ENCODE measurements at places on chromosomes 16 and 17.

DNA sequence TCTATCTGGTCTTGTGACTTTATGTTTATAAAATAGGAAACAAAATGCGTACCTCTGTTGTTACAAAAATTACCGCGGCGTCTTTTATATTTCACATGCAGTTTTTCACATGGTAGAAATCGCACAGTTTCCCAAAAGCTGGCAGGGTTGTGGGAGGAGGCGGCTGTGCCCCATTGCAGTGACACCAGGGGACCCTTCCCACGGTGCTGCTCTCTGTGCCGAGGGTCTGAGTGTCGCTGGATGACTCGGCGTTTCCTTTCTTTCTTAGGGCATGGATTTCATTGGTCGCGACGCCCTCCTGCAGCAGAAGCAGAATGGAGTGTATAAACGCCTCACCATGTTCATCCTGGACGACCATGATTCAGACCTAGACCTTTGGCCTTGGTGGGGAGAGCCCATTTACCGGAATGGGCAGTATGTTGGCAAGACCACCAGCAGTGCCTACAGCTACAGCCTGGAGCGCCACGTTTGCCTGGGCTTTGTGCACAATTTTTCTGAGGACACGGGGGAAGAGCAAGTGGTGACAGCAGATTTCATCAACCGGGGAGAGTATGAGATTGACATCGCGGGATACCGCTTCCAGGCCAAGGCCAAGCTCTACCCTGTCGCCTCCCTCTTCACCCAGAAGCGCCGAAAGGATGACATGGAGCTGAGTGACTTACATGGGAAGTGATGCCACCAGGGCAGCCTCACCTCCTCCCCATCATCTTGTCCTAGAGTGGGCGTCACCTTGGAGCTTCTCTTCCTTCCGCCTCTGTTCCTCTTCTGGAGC is 17.2 kb upstream of the CLEC18C start:
- DNase-seq = no peak

DNA sequence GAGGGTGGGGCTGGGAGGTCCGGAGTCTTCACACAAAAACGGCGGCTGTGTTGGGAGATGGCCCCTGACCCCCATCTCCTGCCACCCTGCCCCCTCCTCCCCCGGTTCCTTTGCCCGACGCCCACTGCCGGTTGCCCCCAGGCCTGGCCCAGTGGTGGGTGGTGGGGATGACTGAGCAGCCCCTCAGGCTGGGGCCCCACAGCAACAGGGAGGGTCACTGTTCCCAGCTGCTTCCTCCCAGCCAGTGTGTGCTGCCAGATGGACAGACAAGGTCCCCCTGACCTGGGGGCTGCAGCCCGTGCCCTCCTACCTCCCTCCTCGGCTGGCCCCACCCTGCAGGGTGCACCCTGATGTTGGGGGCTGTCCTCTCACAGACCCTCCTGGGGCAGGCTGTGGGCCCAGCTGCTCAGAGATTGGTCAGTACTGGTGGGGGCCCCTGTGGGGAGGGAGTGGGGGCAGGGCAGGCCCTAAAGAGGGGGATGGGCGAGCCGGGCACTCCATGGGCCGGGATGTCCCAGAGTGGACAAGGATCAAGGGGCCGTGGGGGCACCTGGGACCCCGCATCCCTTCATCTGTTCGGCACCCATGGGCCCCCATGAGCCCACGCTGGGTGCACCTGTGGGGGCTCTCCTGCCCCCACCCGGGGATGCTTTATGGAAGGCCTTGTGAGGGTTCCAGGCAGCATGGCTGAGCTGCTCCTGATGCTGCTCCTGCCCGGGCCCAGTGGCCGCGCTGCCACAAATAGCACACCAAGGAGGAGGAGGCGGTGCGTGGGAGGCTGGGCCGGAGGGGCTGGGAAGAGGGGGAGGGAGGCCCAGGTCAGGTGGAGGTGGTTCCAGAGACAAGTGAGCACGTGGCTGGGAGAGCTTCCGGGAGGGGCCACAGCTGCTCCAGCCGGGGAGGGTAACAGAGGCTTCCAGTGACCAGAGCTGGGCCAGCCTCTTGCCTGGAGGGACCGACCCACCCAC is 5.1 kb downstream of the C1QTNF8 start:
- DNase-seq = no peak

DNA sequence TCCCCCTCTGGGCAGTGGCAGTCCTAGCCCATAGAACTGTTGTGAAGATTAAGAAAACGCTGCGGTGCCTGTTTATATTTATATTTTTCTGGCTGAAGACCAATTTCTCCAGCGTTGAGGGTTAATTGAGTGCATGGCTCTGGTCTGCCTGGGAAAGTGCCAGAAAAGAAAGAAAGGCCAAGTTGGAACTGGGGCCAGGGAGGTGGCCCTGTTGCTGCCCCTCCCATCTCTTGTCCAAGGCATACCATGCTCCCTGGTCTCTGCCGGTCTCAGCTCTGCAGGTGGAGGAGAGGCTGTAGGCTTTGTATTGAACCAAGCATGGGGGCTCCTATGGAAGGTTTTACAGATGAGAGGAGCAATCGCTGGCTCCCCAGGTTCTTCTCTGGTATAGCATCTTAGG is 124.7 kb downstream of the MGAT5B start:
- no peak for DNase-seq

DNA sequence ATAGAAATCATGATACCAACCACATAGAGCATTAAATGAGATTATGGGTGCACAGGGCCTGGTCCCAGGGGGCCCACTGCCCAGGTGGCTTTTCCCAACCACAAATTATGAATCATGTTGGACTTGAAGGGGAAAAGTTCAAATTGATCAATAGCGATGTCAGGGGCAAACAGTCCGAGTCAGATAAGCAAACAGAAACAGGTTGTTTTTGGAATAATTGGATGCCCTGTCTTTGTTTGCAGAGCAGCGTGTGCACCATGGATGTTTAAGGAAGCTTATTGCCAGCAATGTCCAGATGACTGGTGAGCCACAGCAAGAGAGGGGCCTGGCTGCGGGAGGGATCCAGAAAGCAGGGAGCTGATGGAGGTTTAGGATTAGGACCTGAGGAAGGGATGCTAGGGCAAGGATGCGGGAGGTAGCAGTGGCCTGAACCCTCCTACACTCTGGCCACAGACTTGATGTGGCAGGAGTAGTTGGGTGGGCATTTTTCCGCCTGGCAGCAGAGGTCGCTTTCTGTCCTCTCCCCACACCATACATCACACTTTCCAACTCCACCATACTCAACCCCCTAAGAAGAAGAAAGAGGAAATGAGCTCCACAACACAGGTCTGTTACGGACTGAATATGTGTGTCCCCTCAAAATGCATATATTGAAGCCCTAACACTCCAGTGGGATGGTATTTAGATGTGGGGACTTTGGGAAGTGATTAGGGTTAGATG is 266.4 kb upstream of the RPL38 start:
- no peak for DNase-seq

DNA sequence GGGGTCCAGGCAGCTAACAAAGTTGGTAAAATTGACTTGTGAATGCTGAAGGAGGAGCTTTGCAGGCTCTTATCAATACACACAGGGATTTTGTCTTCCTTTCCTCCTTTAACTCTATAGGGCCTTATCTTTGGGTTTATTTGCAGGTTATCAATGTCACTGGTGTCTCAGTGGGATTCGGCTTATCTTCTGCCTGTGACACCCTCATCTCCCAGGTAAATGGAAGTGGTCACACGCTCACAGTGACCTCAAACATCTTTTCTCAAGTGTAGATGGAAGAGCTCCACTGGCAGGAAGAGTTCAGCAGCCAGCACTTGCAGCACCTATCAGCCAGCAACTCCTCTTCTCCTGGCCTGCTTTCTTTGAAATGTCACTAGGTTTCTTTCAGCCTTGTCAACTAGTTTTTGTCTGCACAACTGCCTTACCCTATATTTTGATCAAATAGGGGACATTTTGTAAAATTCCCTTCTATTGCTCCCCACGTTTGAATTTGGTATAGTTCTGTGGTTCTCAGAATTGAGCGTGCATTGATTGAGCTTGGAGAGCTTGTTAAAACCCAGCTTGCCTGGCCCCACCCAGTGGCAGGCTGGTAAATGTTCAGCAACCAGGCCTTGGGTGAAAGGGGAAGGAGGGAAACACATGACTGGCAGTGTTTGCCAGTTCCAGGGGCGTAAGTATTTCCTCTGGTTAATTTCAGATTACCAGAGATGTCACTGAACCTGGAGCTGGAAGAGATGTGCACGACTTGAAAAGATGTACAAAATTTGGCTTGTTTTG is 12.8 kb downstream of the SLC47A1 start:
- DNase-seq = no peak

DNA sequence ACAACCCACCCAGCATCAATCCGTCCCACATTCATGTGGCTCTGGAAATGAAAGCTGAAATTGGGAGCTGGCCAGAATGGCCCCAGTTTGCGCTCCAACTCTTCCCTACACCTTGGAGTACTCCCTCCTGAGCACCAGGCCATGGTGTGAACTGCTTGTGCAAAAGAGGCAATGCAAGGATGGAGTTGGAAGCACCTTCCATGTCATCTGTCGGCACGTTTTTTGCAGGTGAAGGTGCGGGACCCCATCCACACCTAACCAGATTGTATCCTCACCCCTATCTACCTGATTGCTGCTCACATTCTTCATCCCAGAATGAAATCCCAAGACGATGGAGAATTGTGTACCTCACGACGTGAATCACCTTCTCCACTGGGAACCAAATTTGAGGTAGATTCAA is 136.6 kb upstream of the WSB1 start:
- DNase-seq = no peak

GRCh38 chr17:82179946-82180475 is 32.6 kb downstream of the CCDC57 start:
- DNase-seq = no peak

DNA sequence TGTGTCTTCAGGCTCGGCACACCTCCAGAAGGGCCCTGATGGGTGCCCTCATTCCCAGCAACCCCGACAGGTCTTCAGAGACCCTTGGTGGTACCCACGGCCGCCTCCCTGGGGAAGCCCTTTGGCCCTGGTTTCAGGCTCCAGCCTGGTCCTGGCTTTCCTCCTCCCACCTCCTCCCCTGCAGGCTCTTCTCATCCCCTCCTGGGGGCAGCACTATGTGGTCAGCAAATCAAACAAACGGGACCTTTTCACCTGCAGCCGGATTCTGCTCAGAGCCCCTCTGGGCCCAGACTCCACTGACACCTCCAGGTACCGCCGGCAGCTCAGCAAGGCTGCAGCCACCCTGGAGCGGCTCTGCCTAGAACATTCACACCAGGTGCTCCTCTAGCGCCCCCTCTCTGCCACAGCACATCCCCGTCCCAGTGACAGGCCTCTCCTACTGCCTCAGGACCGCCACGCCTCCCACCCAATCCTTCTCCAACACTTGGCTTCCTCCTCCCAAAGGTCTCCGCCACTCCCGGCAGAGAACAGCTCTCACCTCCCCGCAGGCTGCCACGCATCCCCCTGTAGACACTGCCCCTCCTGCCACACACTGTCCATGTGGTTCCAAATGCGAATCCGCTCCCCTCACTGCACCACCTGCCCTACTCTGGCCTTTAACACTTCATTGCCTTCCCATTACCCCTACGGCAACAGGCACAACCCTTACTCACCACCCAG is 12.0 kb downstream of the CORO7 start:
- no peak for DNase-seq

DNA sequence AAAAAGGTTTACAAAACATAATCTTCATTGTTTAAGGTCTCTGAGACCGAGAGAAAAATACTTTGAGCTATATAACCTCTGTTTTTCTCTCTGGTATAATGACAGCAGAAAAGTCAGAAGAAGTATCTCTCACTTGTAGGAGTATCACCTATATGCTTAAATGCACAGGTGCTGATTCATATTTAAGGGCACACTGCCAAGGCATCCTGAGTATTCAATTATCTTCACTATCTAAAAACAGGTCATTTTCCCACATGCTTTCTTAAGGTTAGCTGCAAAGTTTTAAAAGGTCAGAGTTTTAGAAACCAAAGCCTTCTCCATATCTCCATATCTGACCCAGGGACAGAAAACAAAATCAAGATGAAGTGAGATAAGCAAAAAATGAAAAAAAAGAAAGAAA is 99.3 kb upstream of the C17orf78 start:
- DNase-seq = no peak

DNA sequence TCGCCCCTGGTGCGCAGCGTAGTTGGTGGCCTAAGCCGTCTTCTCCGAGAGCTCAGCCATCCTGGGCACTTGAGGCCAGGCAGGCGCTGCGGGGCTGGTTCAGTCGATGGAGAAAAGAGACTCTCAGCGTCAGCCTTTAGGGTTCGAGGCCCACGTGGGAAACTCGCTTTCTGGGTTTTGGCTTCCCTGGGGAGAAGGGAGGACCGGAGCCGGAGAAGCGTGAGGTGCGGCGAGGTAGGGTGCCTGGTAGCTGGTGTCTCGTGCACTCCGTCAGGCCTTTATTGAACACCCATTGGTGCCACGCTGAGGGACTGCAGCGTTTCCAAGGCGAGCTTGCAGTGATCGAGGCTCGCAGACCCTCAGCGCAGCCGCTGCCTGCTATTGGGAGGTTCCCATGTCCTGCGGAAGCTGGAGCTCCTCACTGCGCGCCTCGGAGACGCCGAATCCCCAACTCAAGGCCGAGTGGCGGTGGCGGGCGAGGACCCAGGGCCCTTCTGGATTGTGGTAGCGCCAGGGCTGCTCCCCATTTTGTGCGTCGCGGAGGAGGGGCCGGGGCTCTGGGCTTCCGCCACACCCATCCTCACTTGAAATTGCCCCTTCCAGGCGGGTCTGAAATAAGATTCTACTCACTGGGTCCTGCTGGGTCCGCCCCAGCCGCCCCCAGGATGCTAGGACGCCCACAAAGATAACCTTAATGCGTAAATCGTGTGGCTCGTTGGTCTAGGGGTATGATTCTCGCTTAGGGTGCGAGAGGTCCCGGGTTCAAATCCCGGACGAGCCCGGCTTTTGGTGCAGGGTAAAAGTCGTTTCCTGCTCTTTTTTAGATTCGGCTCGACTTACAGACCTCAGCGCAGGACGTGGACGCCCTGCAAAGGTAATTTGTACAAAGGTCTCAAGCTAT is 1.2 kb downstream of the OR1F1 start:
- no peak for DNase-seq

GRCh38 chr16:3819175-3819527 is 61.4 kb downstream of the CREBBP start:
- DNase-seq = no peak

GRCh38 chr16:66523861-66524354 is 26.0 kb downstream of the TK2 start:
- no peak for DNase-seq

- DNase-seq = no peak
Observed at GRCh38 chr17:78163881-78164747, 4.3 kb upstream of the SYNGR2 start.

- no peak for DNase-seq
Observed at GRCh38 chr17:36884495-36885152, 52.7 kb upstream of the LHX1 start.

DNA sequence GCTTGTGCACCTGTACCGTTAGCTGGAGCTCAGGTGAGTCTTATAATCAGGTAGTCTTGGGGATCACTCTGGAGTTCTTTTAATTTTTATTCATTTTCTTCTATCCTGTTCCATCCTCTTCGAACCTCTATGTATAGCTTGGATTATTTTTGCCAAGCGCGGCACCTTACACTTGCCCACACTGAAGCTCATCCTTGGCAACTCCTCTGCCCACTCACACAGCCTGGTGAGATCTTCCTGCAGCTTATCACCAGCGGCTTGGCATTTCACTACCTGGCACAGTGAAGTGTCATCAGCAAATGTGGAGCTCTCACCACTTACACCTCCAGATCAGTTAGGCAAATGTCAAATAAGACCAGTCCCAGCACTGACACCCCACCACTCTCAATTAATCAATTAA is 116.7 kb downstream of the CACNG3 start:
- DNase-seq = no peak

- DNase-seq = no peak
Observed at GRCh38 chr16:69618307-69618706, 52.5 kb downstream of the NFAT5 start.
